ENCODE measurements at places on chromosomes 4 and X. TPM values are rescaled to one million over a fixed set of nuclear protein-coding genes. Genes with fewer than 3 reads are reported as not detected.

The HTN1 gene
- not detected for total RNA-seq

The HPGD gene
- 7.8 TPM for total RNA-seq

The CCNA2 gene
- 1.3 TPM for total RNA-seq

The PDGFRA gene
- total RNA-seq, result not detected

The CT45A10 gene
- total RNA-seq, result not detected

The CLIC2 gene
- total RNA-seq, result 0.72 TPM

The DGAT2L6 gene
- not detected for total RNA-seq

The SERPINA7 gene
- total RNA-seq, result 0.16 TPM

The BBS7 gene
- 6.2 TPM for total RNA-seq

The DMRTC1 gene
- total RNA-seq, result 0.98 TPM

The RTL9 gene
- total RNA-seq, result not detected

The UGT2A3 gene
- not detected for total RNA-seq

The LDOC1 gene
- 10.1 TPM for total RNA-seq

The GUCY1B1 gene
- 0.12 TPM for total RNA-seq

The TSPAN7 gene
- total RNA-seq, result 0.73 TPM

The CT47B1 gene
- not detected for total RNA-seq

The ADH1C gene
- total RNA-seq, result not detected

The FAM47A gene
- total RNA-seq, result not detected

The MAOA gene
- total RNA-seq, result 0.08 TPM

The GLOD5 gene
- not detected for total RNA-seq

The DCHS2 gene
- 0.44 TPM for total RNA-seq

The MUC7 gene
- not detected for total RNA-seq

The EREG gene
- 0.44 TPM for total RNA-seq

The DUSP21 gene
- total RNA-seq, result not detected

The ZNF185 gene
- 1.9 TPM for total RNA-seq

The SMIM31 gene
- total RNA-seq, result not detected

The RHOXF1 gene
- 0.85 TPM for total RNA-seq

The CSN1S1 gene
- total RNA-seq, result not detected

The BEX4 gene
- total RNA-seq, result 30.6 TPM

The MAGEE2 gene
- not detected for total RNA-seq

The RPS6KA6 gene
- not detected for total RNA-seq

The SMIM10L2A gene
- total RNA-seq, result 1.9 TPM

The KIT gene
- 2.6 TPM for total RNA-seq

The PNMA6E gene
- total RNA-seq, result not detected

The TRO gene
- total RNA-seq, result 1.9 TPM

The XAGE2 gene
- total RNA-seq, result not detected

The CD38 gene
- total RNA-seq, result 5.0 TPM

The GPRASP3 gene
- 2.7 TPM for total RNA-seq

The SPP1 gene
- not detected for total RNA-seq

The AWAT2 gene
- total RNA-seq, result not detected

The GAGE12E gene
- not detected for total RNA-seq

The ARSD gene
- 4.7 TPM for total RNA-seq

The NSG1 gene
- total RNA-seq, result 42.8 TPM

The SRPK3 gene
- total RNA-seq, result not detected
